ENCODE measurements at places on chromosomes 4 and X.

DNA sequence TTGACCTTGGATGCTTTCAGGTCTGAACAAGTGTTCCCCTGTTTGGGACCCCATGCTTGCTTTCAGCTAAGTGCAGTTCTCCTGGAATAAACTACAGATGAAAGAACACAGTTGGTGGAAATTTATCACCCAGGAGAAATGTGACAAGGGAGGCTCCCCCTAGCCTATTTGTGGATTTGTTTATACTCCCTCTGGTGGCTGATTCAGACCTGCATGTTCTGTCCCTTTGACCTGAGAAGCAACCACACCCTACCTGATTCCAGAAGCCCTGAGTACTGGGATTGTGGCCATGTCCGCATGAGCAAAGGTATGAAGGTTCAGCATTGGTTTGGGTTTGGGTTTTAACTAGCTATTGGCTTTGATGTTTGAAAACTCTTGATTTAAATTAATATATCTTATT lies 440.9 kb downstream of the MID1IP1 start:
- DNase-seq, result no peak

- no peak for DNase-seq
These were observed at the start of gene DSPP for GRCh38 chr4:87608229-87608628. Gene DSPP, plus strand, starts transcription at chr4:87608529. Its CDS starts 2,380 bp downstream, at chr4:87610909.

- DNase-seq, result no peak
These were observed 2365.5 kb downstream of the PCDH7 start for GRCh38 chr4:33085709-33086108.

- DNase-seq, result no peak
These were observed 23.6 kb upstream of the MFAP3L start for GRCh38 chr4:170049766-170050165.

DNA sequence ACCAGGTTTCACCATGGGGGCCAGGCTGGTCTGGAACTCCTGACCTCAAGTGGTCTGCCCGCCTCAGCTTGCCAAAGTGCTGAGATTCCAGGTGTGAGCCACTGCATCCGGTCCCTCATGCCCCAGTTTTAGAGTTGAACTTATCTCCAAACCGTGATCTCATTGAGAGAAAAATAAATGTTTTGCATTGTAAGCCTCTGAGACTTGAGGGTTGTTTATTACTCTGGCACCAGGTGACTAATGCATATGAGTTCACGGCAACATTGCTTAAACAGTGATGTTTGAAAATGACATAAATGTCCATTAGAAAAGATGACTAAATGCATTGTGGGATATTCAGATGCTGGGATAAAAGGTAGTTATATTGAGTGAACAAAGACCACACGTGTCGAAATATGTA lies 22.9 kb upstream of the FAT1 start:
- DNase-seq, result no peak

GRCh38 chr4:18105030-18106011 lies 83.8 kb upstream of the LCORL start:
- no peak for DNase-seq

GRCh38 chr4:54525602-54526001 lies 132.2 kb upstream of the KIT start:
- DNase-seq, result no peak

- no peak for DNase-seq
These were observed 89.3 kb upstream of the MAML3 start for GRCh38 chr4:140243278-140243753.

Measured in activated effector memory CD4-positive, alpha-beta T cell treated with Interleukin-2 at 50 U/mL for 16 hours (primary cell).